ENCODE measurements at places on chromosomes 12 and 14.

- DNase-seq: no peak
Observed at GRCh38 chr12:127245437-127245836, 1021.5 kb upstream of the TMEM132C start.

GRCh38 chr12:47941475-47941780 lies 22.0 kb upstream of the TMEM106C start:
- DNase-seq: no peak

DNA sequence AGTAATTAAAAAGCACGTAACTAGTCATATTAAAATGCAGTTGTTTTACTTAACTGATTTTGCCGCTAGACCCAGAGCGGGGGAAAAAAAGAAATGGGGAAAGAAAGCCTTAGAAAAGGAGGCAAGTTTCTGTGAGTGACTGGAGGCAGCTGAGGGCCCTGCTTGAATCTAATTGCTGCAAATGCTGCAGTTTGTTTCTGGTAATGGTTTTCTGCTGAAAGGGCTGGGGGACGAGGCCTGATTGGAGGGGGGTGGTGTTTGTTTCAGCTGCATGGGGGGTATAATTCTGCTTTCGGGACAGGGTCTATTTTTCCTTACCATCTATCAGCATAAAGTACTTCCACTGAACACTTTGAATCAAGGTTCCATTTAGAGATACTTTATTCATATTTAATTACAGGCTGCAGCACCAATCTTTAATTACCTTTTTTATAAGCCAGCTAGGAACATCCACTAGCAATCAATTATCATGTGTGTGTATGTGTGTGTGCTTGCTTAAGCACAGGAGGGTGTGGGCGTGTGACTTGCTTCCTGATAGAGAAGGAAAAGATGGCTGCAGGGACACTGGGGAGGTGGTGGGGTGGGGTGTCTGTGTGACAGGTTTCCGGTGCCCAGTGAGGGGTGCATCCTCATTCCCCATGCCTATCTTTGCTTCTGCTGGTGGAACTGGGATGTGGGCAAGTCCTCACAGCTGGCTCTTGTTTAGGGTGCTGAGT lies 83.4 kb downstream of the ADCK1 start:
- DNase-seq: no peak

DNA sequence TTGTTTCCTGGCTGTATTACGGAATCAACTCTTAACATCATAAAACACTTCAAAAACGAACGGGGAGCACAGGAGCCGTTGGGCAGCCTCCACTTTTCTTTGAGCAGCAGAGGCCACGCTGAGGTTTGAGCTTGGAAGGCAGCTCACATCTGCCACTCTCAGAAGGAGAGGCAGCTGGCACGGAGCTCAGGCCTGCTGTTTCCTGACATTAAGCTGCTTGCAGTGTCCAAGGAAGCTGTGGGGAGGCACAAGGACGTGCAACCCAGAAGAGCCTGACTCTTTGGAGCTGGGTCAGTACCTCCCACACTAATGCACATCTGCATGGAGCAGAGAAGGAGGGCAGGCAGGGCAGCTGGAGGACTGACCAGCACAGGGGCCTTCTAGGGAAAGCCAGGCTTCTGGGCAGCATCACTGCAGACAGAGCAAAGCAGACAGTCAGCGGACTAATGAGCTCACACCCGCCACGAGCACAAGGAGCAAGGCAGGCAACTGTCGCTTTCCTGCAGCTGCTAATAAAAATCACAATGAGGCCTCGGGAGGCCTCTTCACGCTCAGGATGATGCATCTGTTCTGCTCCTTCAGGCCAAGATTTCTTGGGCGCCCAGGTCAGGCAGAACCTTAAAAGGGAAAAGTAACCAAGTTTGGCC lies 211.1 kb downstream of the GLT1D1 start:
- peak; percentile 48 for DNase-seq

DNA sequence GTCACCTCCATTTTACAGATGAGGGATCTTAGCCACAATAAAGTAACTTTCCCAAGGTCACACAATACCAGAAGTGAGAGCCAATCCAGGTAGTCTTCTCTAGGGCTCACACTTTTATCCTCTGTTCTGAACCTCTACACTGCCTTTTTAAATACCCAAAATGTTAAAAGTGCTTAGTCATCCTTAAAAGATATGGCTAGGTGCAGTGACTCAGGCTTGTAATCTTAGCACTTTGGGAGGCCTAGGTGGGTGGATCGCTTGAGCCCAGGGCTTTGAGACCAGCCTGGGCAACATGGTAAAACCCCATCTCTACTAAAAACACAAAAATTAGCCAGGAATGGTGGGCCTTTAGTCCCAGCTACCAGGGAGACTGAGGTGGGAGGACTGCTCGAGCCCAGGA lies 104.1 kb upstream of the PPP4R3A start:
- DNase-seq: no peak

- DNase-seq: no peak
Observed at GRCh38 chr14:55535516-55536203, 44.3 kb upstream of the KTN1 start.

DNA sequence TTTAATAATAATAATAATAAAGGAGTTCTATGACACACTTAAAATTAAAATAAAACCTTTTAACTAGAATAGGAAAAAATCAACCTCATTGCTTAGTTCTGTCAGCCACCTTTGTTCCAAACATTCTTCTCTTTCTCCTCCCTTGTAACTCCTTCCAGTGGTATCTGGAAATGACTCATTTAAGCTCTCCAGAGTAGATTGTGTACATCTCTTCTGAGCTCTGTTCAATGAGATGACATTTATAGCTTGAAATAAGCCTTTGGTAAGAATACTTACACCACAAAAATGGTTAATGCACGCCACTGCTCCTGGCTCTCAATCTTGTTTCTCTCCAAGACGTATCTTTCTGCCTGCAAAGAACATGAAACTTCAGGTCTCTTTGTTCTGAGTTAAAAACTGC lies 70.3 kb downstream of the STAB2 start:
- no peak for DNase-seq

- DNase-seq: no peak
Observed at GRCh38 chr12:24084800-24085199, 135.3 kb upstream of the SOX5 start.

- no peak for DNase-seq
Observed at GRCh38 chr12:52860102-52860823, 11.5 kb upstream of the KRT78 start.

DNA sequence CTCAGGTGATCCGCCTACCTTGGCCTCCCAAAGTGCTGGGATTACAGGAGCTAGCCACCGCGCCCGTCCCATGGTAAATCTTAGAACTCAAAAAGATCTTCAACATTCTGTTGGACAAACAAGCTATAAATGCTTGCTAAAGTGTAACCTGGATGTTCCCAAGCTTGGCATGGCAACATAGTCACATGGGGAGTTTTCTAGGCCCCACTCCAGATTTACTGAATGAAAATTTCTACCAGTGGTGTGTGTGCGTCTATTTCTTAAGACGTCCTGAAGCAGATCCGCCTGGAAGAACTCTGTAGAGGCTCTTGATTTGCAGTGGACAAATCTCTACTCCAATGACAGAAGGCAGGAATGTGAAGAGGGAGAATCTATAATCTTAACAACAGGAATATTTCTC lies 59.9 kb downstream of the ZFYVE21 start:
- DNase-seq: no peak

GRCh38 chr12:7892186-7892980 lies 19.7 kb upstream of the SLC2A14 start:
- no peak for DNase-seq

- DNase-seq: no peak
Observed at GRCh38 chr14:104724407-104724980, 465 bp downstream of the ADSS1 start.

- no peak for DNase-seq
Observed at GRCh38 chr12:32983968-32984367, 87.4 kb upstream of the PKP2 start.

DNA sequence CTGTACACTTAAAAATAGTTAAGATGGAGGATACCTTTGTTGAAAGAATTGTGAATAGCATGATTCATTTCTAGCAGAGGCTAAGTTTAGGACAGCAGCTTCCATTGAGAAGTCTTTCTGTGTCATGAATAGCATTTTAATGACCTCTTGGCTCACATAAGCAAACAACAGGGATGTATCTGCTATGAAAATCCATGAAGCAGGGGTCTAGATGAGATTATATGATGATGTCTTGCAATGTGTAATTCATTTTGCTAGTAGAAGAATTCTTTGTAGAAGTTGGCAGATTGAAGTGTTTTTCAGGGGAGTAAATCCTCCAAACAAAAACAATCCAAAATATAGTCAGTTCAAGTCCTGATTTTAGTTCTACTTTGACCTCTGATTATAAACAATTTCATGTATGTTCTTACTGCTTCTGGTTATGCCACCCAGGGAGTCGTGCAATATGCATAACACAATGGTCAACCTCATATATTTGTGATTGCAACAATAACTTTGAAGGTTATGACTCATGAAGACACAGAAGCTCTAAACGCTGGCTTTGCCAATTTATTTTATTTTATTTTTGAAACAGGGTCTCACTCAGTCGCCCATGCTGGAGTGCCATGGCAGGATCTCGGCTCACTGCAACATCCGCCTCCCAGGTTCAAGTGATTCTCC lies 6.9 kb upstream of the RD3L start:
- no peak for DNase-seq

DNA sequence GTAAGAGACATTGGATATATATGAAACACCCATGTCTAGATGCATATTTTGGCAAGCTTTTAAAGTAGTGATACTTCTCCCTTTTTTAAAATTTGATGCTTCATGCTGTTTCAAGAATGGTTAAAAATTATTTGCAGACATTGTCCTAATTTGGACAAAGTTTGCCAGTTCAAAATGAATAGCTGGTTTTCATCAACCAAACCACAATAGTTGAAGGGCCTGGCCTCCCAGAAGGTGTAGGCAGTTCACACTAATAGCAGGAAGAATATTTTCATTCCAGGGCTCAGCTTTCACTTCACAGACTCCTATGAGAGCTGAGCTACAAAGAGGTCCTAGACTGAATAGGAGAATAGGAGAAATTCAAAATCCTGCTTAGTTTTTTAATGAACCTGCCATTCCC lies 78.7 kb downstream of the STXBP6 start:
- DNase-seq: peak; percentile 19

DNA sequence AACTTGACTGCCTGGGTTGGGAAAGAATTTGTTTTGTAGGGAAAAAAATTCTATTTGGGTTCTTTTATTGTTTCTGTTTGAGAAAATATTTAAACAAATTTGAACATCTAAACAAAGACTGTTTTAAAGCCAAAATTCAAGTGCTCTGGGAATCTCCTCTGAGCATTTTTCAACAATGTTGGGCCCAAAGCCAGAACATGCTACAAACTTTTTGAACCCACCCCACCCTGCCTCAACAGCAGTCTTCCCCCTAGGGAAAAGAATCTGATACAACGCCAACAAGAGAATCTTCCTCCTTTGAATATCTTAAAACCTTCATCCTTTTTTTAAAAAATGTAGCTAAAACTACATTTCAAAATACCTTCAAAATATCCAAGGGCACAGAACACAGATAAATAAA lies 20.4 kb upstream of the NID2 start:
- no peak for DNase-seq

GRCh38 chr12:48970702-48971334 lies 717 bp downstream of the WNT10B start:
- DNase-seq: no peak

DNA sequence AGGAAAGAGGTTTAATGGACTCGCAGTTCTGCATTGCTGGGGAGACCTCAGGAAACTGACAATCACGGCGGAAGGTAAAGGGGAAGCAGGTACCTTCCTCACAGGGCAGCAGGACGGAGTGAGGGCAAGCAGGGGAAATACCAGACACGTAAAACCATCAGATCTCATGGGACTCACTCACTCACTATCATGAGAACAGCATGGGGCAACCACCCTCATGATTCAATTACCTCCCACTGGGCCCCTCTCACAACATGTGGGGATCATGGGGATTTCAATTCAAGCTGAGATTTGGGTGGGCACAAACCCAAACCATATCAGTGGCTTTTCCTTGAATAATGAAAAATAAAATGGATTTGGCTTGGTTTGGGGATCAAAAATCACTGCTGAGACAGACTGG lies 380.5 kb downstream of the VRK1 start:
- no peak for DNase-seq

DNA sequence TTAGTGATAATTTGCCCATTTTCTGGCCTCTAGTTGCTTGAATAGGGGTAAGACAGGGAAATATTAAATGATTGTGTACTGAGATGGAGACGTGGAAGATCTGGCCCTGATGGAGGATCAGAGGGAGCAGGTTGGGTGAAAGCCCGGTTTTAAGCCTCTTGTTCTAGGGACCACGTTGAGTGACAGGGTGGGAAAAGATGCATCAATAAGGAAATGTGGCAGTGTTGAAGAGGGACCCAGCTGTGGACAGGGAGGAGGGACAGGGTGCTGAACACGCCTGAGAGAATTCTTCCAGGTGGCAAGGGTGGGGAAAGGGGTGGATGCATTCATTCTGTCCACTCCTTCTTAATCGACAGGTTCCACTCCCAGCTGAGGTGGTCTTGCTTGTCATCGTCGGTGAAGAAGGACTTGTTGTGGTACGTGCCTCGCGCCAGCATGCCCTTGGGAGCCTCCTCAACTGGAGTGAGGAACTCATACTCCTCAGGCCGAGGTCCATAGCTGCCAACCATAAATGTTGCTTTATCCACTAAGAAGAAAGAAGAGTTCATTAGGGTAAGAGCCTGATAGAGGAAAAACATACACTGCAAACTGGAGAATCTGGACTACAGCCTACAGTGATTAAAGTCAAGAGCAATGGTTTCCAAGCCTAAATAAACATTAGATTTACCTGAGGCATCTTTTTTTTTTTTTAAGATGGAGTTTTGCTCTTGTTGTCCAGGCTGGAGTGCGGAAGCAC lies 4.0 kb upstream of the ERP27 start:
- no peak for DNase-seq

DNA sequence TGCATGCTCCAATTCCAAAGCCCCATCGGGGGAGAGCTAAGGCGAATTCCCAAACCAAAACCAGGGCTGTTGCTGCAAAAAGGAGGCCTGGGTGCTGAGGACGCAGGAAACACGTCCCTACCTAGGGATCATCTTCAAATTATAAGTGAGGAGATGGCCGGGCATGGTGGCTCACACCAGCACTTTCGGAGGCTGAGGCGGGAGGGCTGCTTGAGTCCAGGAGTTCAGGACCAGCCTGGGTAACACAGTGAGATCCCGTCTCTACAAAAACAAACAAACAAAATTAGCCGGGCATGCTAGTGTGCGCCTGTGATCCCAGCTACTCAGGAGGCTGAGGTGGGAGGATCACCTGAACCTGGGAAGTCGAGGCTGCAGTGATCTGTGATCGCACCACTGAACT lies 143.2 kb downstream of the CALM1 start:
- no peak for DNase-seq

- no peak for DNase-seq
Observed at GRCh38 chr12:97267166-97267565, 195.4 kb upstream of the RMST start.

DNA sequence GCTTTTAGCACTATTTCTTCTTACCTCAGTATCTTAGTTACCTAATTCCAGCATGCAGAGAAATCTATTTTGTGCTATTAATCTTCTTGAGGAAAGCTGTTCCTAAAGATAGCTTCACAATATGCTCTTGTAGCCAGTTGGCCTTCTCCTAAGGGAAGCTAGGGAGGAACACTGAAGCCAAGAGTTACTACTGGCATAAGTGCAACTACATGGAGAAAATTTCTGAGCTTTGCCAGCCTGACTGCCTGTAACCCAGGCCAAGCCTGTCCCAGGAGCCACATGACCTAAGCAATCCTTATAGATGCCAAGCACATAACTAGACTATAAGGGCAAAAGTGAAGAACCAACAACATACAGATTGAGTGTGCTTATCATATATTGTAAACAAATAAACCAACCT lies 890.2 kb downstream of the FLRT2 start:
- DNase-seq: no peak

Data from NCI-H2107 (cell line).